Hematopoietic multipotent progenitor cell treated with erythropoietin and hydrocortisone succinate and interleukin-3 and kit ligand, for 8 days (in vitro differentiated cells): ENCODE measurements at places on chromosomes 13 and 19.

DNA sequence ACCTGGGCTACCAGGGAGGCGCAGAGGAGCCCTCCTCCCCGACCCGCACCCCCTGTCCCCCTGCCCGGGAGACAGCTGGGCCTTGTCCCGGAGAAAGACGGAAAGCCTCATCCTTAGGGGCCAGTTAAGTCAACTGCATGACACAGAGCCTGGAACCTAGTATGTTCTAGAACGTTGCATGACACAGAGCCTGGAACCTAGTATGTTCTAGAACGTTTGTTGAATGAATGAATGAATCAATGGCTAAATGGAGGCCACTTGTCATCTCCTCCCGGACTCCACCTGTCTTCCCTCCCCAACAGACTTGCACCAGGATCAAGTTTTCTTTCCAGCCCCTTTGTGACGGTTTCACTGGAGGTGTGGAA lies 706 bp downstream of the SERP2 start:
- DNase-seq = no peak

DNA sequence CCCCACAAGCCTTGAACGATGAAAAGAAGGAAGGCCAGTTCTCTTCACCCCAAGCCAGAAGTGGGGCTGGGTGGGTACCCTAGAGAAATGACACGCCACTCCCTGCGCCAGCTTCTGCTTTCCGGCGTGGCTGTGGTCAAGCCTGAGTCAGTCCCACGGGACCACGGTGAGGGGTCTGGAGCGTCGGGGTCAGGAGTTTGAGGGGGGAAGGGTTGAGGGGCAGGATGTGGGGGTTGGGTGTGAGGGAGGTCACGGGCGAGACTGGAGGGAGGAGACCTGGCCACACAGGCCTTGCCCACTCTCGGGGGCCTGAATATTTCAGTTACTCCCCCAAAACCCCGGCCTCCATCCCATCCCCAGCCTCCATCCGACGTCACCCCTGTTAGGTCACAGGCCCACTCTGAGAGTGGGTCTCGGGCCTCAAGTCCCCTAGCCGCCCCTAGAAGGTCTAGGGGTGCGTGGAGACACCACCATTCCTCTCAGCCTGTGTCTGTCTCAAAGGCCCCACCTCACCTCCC lies 500 bp upstream of the IFI30 start:
- no peak for DNase-seq

- no peak for DNase-seq
These were observed 545.8 kb downstream of the LIG4 start for GRCh38 chr13:107669391-107669993.

DNA sequence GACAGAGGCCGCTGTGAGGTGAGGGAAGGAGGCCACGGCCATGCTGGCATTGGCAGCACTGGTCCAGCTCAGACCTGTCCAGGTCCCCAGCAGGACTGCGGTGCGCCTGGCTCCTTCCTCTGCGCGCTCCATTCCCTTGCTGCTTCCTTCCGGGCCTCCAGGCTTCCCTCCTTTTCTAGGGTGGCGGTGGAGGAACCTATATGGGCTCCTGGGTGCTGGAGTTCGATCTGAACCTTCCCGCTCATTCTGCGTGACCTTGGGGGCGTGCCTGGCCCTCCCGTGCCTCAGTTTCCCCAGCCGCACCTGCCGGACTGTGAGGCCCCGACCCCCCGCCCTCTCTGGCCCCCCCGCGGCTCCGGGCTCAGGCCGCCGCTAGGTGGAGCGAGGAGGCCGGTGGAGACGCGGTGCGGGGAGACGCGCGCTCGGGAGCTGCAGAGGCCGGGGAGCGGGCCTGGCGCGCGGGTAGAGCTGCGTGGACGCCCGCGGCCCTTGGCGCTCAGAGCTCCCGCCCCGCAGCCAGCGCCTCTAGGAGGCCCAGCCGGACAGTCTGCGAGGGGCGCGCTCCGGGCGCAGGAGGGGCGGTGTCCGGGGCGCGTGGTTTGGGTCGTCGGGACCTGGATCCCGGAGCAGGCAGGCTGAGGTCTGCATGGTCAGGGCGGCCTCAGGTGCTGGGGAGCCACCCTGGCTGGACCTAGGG lies 29.9 kb downstream of the EFNA2 start:
- peak; percentile 29 for DNase-seq

GRCh38 chr13:31049833-31050232 lies 111.9 kb downstream of the HSPH1 start:
- no peak for DNase-seq

DNA sequence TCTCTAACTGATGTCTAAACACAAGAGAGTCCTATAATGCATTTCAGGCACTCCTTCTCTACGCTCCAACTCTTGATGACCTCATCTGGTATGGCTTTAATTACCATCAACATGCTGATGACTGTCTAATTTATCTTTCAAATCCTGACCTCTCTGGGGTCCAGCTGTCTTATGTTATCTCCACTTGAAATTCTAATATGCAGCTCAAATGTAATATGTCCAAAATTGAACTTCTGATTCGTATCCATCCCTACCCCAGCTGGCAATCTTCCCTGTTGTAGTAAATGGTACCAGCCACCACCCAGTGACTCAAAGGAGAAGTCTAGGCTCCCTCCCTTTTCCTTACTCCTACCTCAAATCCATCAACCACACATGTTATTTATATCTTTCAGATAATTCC lies 288.0 kb upstream of the SLC10A2 start:
- DNase-seq = no peak
